ENCODE measurements at places on chromosomes 7 and 10.

DNA sequence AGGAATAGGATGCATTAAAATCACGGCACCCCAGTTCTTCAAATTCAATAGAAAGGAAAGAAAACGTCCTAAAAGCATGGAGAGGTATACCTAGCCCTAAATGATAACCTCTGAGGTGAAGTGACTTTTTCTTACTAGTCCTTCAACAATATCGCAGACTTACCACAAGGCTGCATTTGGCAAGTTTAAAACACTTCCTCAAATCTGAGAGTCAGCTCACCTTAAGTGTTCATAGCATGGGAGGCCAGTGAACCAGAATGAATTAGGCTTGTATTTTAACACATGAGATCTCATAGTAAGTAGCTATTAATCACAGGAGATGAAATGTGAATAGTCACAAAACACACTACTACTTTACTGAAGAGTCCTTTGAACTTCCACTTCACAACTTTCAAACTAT lies 124.2 kb downstream of the RNF32 start:
- no peak for DNase-seq

DNA sequence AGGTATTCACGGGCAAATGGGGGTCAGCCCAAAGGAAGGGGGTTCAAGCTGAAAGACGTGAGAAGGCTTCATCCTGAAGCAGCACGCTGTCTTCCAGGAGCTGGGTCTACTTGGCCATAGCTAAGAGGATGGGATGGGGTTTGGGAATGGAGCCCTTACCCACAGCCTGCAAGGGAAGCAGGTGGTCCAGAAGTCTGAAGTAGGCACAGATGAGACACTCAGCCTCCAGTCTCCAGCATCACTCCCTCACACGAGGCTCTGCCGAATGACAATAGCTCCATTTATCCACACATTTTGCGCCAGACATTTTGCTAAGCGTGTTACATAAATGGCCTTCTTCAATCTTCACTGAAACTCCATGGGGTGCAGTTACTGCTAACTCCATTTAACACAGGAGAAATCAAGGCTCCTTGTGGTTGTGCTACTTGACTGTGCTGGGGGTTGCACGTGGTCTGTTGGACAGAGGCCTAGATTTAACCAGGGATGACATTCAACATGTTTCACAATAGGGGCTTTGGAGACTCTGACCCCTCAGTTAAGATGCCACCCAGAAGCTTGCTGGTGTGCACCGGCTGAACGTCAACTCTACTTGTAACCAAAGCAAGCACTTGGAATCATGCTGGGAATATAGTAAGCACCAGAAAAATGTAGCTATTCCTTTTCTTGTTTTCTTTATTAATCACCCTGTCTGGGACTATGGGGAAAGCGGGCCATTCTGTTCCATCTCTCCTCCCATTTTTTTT lies 85.3 kb downstream of the FAM241B start:
- no peak for DNase-seq

- no peak for DNase-seq
Measured at GRCh38 chr10:24496906-24497305, 226.8 kb downstream of the ARHGAP21 start.

GRCh38 chr7:4817178-4817901 lies 41.9 kb downstream of the AP5Z1 start:
- no peak for DNase-seq

DNA sequence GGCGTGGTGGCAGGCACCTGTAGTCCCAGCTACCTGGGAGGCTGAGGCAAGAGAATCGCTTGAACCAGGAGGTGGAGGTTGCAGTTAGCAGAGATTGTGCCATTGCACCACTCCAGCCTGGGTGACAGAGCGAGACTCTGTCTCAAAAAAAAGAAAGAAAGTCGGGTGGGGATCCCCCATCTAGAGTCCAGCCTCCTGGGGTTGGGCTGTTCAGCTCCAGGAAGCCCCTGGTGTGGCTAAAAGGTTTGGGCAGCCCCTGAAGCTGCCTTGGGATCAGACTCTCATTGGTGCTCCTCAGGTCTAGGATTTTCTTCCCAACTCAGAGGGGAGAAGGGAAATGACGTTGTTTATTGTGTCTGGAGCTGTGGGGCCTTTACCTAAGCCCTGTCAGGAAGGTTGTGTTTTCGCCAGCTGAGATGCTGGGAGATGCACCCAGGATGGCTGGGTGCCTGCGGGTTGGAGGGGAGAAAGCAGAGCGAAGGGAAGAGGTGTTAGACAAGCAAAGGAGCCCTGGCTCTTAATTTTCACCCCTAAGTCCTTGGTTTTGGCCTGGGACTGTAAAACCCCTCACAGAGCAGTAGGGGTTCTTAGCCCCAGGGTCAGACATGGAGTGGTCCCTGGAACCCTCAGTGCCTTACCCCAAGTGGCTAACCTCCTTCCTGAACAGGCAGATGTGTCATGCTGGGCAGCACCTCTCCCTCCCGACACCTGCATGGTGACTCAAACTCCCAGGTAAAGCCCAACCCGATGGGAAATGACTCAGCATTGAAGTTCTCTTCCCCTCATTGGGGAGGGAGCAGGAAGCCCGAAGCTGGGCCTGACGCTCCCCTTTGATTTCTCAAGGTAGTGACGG lies 21.1 kb downstream of the PLAU start:
- no peak for DNase-seq
